ENCODE measurements at places on chromosomes 2 and 18.

- DNase-seq, result no peak
Observed at GRCh38 chr2:170420961-170421687, 243.2 kb downstream of the MYO3B start.

- DNase-seq, result no peak
Observed at GRCh38 chr18:53784253-53784652, 440.2 kb downstream of the MBD2 start.

- DNase-seq, result no peak
Observed at GRCh38 chr2:66867063-66867441, 432.1 kb downstream of the MEIS1 start.

DNA sequence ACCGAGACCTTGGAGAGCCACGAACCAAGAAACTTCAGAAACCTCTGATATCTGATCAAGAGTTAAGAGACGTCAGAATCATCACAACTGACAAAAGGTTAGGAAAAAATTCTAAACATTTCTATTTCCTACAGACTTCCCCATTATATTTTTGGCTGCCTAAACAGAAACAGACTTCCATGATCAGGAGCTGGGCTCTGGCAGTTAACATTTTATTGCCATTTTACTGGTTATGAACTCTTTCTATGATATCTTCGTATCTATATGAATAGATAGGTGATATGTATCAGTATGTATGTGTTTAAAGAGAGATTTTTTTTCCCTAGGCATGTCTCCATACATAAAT lies 31.1 kb upstream of the PPP1R1C start:
- no peak for DNase-seq

DNA sequence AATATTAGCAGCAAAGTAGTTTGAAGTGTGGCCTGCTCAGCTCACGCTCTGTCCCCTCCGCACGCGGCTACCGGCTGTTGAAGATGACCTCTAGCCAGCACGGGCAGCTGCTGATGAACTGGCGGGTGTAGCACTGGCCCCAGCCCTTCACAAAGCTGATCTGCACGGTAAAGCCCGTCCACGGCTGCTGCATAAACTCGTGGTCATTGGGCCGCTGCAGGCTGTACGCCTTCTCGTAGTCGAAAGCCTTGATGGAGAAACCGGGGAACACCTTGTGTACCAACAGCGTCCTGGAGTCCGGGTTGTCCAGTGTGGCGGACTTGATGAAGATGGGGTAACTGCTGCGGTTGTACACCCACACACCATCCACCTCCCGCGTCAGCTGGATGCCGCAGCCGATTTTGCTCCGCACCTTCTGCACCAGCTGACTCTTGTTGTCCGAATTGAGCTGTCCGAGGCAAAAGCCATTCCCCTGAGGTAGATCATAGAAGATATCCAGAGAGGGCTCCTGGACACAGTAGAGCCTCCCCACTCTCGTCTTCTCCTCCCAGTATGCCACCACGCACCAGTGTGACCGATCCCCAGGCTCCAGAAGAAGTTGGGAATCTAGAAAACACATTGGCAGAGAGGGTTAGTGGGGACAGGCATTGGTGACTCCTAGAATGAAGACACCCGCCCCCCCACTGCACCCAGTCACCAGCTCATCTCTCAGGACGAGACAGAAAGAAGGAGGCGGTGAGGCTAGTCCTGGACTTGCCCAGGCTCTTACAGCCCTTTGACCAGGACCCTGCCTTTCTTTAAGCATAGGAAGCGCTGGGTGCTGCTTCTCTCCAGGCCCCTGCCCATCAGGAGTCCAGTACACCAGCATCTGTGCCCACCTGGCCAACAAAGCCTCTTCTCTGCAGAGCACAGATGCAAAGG lies 29.2 kb downstream of the SMAD7 start:
- no peak for DNase-seq

DNA sequence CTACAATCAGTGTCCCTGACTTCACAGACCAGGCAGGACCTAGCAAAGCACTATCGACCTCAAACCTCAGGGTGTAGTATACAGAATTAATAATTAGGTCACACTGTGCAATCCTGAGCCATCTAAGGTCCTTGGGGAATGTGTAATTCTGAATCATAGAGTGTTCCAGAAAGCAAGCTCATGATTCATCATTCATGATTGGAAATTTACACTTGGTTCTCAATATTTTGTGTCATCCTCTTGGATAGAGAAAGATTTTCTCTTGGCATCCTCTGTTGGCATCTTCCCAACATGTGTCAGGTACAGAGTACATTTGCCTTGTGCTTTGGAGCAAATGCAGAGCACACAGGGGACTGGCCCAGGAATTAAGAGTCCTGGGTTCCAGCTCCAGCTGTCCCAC lies 245.0 kb upstream of the NT5C1B start:
- DNase-seq, result peak; percentile 14

DNA sequence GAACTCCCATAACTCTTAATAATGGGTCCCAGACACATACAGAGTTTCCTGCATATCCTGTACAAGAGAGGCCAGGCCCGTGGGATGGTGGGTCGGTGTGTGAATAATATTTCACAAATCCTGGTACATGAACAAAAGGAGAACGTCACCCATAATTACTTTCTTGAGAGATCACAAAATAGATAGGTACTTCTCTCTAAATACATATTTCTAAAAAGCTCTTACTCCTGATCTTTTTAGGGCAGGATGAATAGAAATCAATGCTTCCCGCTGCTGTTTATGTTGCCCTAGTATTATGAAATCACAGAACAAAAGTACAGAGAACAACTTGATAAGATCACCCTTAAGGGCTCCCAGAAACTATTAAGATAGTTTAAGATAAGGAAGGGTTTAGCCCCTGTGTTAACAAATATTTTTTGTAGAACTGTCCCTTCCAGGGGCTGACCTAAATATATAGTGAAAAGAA lies 5.4 kb downstream of the IRS1 start:
- no peak for DNase-seq

DNA sequence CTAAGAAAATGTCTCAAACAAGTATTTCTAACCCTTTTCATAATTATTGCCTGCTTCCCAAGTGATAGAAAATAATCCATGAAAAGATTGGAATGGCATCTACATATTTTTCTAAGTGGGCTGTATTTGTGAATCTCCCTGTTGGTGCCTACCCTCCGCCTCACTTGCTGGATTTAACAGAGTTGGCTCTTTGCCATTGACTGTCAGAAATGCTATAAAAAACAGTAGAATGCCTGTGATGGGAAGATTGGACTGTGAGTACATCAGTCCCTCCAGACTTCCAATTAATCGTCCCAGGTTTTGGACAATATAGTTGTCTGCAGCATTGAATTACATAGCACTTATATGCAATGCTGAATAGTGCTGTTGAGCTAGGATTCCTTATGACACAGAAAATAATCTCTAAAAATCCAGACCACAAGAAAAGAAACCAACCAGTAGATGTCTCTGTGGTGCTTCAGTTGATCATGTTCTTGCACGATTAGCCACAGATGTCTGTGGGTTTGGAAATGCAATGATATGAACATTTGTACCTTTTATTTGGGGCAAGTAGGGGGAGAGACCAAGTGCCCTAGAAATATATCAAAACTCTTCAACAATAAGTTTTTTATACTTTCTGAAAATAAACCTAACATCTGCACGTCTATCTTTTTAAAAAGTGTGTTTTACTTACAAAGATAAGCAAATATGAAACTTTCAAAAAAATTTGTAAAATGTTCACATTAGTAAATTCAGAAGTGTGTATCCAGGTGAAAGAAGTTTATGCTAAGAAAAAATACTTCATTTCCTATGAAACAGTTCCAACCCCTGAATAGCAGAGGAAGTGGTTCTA lies 88.5 kb downstream of the DYNAP start:
- DNase-seq, result peak; percentile 55

GRCh38 chr2:601387-601698 lies 75.9 kb downstream of the TMEM18 start:
- DNase-seq, result no peak

Measured in hepatic stellate cell (primary cell).